MM.1S (cell line): ENCODE measurements at places on chromosomes 6 and 20.
A peak's percentile ranks its signal among the peaks of the same experiment; 100 is the strongest.

DNA sequence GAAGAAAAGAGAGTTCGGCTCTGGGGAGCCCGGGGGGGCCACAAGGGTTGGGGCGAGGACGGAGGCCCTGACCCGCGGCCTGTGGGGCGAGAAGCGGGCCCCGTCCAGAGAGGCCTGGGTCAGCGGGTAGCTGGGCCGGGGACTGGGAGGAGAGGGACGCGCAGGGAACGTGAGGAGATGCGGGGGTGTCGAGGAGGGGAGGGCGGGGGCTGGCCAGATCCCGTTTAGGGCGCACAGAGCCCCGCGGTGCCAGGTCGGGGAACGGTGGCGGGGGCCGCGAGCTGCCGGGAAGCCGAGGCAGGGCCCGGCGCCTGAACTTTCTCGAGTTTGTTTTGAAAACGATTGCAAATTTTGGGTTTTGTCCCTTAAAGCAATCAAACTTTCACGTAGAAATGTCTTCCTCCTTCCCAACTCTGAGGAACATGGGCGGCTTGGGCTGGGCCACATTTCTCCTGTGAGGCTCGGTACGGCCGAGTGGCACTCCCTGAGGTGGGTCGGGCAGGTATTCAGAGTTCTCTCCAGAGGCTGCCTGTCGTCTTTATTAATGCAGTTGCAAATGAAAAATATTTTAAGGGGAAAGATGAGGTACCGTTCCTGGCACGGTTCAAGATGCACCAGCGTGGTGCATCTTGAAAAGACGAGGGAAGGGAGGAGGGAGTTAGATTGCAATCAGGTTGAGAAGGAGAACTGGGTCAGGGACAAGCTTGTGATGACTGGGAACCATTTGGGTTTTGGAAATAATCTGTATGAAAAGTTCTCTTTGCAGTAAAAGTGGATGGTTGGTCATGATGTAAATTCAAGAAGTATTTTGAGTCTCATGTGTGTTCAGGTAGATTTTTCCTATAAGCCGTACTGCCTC is 972 bp downstream of the RNF8 start:
- H3K36me3 ChIP-seq = no peaks in the 10 kb centered on the region
- H3K4me3 ChIP-seq = peak overlapping the region; percentile 93
- no peaks in the 10 kb centered on the region for H3K4me1 ChIP-seq
- DNase-seq = no peak
- no peaks in the 10 kb centered on the region for H3K27me3 ChIP-seq
- H3K27ac ChIP-seq = no peak overlapping the region

DNA sequence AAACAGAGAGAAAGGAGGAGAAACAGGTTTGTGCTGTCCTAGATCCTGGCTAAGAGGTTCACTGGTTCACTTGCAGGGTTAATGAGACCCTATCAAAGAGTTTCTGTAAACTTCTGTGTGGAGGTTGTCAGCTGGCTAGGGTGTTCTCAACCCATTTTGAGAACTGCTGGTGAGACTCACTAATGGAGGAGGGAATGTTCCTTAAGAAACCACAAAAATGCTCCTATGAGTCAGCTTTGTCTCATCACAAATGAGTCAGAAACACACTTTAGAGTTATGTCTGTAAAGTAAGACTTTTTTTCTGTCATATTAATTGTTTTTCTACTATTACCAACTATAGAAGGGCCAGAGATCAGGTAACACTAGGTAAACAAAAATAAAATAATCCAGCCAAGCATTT is 884.4 kb downstream of the PHF3 start:
- no peaks in the 10 kb centered on the region for H3K27me3 ChIP-seq
- H3K4me3 ChIP-seq = no peak overlapping the region
- peak; percentile 38 for DNase-seq
- no peaks in the 10 kb centered on the region for H3K36me3 ChIP-seq

GRCh38 chr20:58447511-58448391 is 58.7 kb downstream of the VAPB start:
- no peak overlapping the region for H3K27ac ChIP-seq
- H3K4me1 ChIP-seq = 0 out of 2 replicates have a peak, but pooled peaks cover 5% of the 10 kb centered on the region
- no peak overlapping the region for H3K4me3 ChIP-seq

- DNase-seq = no peak
- no peaks in the 10 kb centered on the region for H3K36me3 ChIP-seq
- H3K4me1 ChIP-seq = no peaks in the 10 kb centered on the region
- H3K27me3 ChIP-seq = no peaks in the 10 kb centered on the region
- H3K4me3 ChIP-seq = no peak overlapping the region
Measured at GRCh38 chr6:167647737-167648470, 178.8 kb upstream of the AFDN start.

GRCh38 chr6:103079867-103080266 is 1686.4 kb downstream of the GRIK2 start:
- H3K27ac ChIP-seq = peak overlapping the region; percentile 28; the same call in 1 of the 2 replicates
- H3K4me3 ChIP-seq = no peak overlapping the region
- H3K4me1 ChIP-seq = peaks cover 11% of the 10 kb centered on the region
- H3K27me3 ChIP-seq = no peaks in the 10 kb centered on the region

- DNase-seq = no peak
- H3K4me3 ChIP-seq = no peak overlapping the region
- H3K27me3 ChIP-seq = no peaks in the 10 kb centered on the region
- H3K36me3 ChIP-seq = peaks cover 20% of the 10 kb centered on the region
- peaks cover 40% of the 10 kb centered on the region for H3K4me1 ChIP-seq
- peak overlapping the region; percentile 28; the same call in 1 of the 2 replicates for H3K27ac ChIP-seq
Measured at GRCh38 chr6:16137451-16137801, 8.5 kb downstream of the MYLIP start.

GRCh38 chr6:139600919-139601475 is 226.5 kb upstream of the CITED2 start:
- no peaks in the 10 kb centered on the region for H3K27me3 ChIP-seq
- no peak overlapping the region for H3K27ac ChIP-seq

GRCh38 chr6:116764629-116764960 is 924 bp downstream of the FAM162B start:
- no peaks in the 10 kb centered on the region for H3K36me3 ChIP-seq
- DNase-seq = no peak
- H3K4me3 ChIP-seq = no peak overlapping the region
- no peaks in the 10 kb centered on the region for H3K27me3 ChIP-seq

DNA sequence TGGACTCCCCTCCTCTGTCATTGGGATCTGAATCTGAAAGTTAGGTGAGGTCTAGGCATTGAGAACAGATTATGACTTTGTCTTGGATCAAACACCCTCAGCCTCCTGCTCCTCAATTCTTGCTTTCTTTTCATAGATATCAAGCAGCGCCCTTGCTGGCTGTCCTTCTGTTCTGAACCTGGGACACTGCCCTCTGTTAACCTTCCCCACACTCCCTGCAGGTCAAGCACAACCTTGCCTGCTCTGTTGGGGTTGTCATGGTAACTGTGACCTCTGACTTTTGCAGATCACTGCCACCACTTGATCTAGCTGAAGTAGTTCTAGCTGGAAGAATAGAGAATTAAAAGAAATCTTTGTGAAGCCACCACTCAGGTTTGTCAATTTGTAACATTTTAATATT is 16.4 kb upstream of the MICA start:
- no peak overlapping the region for H3K4me3 ChIP-seq
- DNase-seq = no peak
- no peaks in the 10 kb centered on the region for H3K4me1 ChIP-seq

DNA sequence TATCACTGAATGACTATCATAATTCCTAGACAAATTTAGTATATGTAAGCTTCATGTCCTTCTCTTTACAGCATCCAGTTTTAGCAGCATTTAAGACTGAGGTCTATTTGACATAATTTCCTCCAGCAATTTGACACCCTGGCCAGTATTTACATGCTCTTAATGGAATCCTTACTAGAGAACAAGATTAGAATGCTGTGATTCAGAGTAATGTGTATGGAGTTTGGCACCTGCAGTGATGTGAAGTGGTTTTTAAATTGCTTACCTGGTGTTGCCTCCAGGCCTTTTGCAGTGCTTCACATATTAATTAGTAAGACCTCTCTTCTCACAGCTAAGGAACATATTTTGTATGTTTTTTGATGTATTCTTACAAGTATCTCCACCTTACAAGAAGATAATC is 9.8 kb downstream of the NKX2-4 start:
- no peak for DNase-seq
- no peak overlapping the region for H3K27ac ChIP-seq
- no peaks in the 10 kb centered on the region for H3K4me1 ChIP-seq
- H3K36me3 ChIP-seq = no peaks in the 10 kb centered on the region
- no peaks in the 10 kb centered on the region for H3K27me3 ChIP-seq

DNA sequence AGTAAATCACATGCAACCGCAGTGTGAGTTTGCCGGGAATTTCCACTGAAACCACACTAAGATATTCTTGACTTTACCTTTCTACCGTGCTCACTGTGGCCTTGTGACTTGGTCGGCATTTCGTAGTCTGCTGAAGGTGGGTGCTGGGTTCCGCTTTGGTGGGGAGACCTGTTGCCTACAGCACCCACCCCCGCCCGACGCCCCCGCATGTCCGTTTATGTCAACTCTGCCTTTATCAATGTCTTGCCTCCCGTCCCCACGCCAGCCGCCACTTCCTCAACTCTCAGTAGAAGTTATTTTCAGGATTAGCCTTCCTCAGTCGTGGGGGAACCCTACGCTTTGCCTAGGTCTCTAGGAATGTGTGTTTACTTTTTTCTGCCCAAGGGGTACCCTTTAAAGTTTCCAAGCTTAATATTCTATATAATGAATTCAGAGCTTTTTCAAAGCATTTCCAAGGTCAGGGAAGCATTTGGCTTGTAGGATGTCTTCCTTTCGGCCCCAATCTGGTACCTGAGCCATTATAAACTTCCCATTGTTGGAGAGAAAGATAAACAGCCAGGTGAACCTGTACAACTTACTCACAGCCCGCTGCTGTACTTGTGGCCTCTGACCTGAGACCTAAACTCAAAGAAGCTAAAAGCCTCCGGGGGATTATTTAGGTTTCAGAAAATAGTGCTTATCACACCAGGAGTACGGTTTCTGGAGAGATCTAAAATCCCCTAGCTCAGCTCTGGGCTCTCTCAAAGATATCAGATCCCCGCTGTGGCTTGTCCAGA is 54.2 kb downstream of the TBC1D7 start:
- peaks cover 37% of the 10 kb centered on the region for H3K4me1 ChIP-seq
- peak; percentile 80 for DNase-seq
- no peaks in the 10 kb centered on the region for H3K36me3 ChIP-seq

DNA sequence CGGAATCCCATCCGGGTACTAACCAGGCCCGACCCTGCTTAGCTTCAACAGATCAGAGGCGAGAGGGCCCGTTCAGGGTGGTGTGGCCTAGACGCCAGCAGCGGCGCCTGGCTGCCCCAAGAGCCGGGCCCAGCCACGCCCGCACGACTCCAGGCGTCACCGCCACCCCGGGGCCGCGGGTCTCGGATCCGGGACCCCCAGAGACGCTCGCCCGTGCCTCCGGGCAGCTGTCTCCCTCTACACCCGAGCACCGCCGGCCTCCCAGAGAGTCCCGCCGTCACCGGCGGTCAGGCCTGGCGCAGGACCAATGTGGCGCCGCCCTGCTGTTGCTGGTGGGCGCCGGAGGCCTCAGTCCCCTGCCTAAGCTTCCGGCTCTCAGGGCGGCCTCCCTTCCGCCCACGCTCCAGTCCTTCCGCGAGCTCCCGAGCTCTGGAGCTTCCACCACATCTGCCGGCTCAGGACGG is 441.2 kb upstream of the DEFB115 start:
- H3K4me1 ChIP-seq = no peaks in the 10 kb centered on the region
- no peaks in the 10 kb centered on the region for H3K27me3 ChIP-seq
- no peaks in the 10 kb centered on the region for H3K36me3 ChIP-seq
- H3K27ac ChIP-seq = no peak overlapping the region

DNA sequence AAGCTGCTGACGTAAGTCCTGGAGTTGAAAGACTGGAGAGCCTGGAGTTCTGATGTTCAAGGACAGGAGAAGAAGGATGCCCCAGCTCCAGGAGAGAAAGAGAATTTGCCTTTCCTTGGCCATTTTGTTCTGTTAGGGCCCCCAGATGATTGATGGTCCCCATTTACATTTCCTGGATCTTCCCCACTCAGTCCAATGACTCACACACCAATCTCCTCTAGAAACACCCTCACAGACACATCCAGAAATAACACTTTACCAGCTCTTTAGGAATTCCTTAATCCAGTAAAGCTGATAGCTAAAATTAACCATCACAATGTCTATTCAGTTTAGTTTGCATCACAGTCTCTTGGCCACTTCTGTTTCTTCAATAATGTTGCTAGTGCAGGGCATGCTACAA is 260.2 kb upstream of the IRAK1BP1 start:
- H3K27me3 ChIP-seq = no peaks in the 10 kb centered on the region
- no peak overlapping the region for H3K27ac ChIP-seq
- no peak for DNase-seq
- no peaks in the 10 kb centered on the region for H3K4me1 ChIP-seq
- no peak overlapping the region for H3K4me3 ChIP-seq
- no peaks in the 10 kb centered on the region for H3K36me3 ChIP-seq

DNA sequence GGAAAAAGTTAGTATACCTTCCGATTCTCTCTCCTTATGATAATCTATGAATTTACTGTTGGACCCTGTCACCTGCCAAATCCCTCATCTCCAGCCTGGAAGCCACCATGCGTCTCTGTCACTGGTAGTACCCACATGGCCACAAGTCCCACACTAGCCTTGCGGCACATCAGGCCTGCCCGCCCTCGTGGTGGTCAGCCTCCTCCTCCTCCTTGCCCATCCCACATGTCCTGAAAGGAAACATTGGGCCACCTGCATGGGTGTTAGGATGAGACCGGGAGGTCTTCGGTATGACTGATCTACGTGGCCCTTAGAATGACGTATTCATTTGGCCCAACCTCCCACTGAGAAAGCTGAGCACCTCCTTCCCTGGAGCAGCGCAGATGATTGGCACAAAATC is 37.0 kb upstream of the QKI start:
- DNase-seq = no peak
- no peak overlapping the region for H3K27ac ChIP-seq
- H3K4me1 ChIP-seq = no peaks in the 10 kb centered on the region
- no peak overlapping the region for H3K4me3 ChIP-seq
- H3K36me3 ChIP-seq = no peaks in the 10 kb centered on the region

GRCh38 chr6:39593646-39594045 is 131.6 kb downstream of the KIF6 start:
- no peak overlapping the region for H3K4me3 ChIP-seq
- H3K4me1 ChIP-seq = no peaks in the 10 kb centered on the region
- no peaks in the 10 kb centered on the region for H3K27me3 ChIP-seq
- DNase-seq = no peak
- no peak overlapping the region for H3K27ac ChIP-seq

GRCh38 chr6:24709014-24709711 is 9.8 kb downstream of the C6orf62 start:
- H3K4me3 ChIP-seq = no peak overlapping the region
- no peak overlapping the region for H3K27ac ChIP-seq
- H3K27me3 ChIP-seq = no peaks in the 10 kb centered on the region
- peaks cover 44% of the 10 kb centered on the region for H3K36me3 ChIP-seq
- H3K4me1 ChIP-seq = no peaks in the 10 kb centered on the region

DNA sequence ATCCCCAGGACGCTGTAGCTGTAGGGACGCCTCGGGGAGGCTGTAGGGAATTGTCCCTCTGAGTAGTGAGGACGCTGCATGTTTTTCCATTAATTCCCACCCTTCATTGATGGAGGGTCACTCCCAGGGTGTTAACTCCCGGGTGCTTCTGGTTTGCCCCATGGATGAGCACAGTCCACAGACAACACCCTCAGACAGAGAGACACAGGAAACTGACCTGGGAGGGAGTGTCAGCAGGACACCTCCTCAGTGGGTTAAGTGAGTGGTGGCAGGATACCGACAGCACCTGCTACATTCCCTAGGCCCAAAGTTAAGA is 53.5 kb downstream of the LINC00237 start:
- no peaks in the 10 kb centered on the region for H3K27me3 ChIP-seq
- no peaks in the 10 kb centered on the region for H3K4me1 ChIP-seq
- no peak overlapping the region for H3K27ac ChIP-seq
- H3K36me3 ChIP-seq = no peaks in the 10 kb centered on the region
- no peak for DNase-seq
- no peak overlapping the region for H3K4me3 ChIP-seq
